ENCODE measurements at places on chromosomes 1 and 21. TPM values are rescaled to one million over a fixed set of nuclear protein-coding genes. Genes with fewer than 3 reads are reported as not detected.

The NEXN gene
- total RNA-seq = 6.9 TPM

The ATAD3C gene
- total RNA-seq = not detected

The CFHR4 gene
- not detected for total RNA-seq

The HOOK1 gene
- total RNA-seq = not detected

The FTCD gene
- total RNA-seq = not detected

The TADA1 gene
- total RNA-seq = 7.0 TPM

The LCE6A gene
- not detected for total RNA-seq

The RHCE gene
- 0.65 TPM for total RNA-seq

The HSD11B1 gene
- total RNA-seq = not detected

The TLR5 gene
- total RNA-seq = 0.06 TPM

The OR2T2 gene
- total RNA-seq = not detected

The LGR6 gene
- total RNA-seq = not detected

The C1orf56 gene
- total RNA-seq = 0.63 TPM

The SLC9A1 gene
- 10.0 TPM for total RNA-seq

The GUCA2B gene
- not detected for total RNA-seq

The C1orf94 gene
- total RNA-seq = not detected

The KCNA10 gene
- total RNA-seq = not detected

The UBXN10 gene
- not detected for total RNA-seq

The TMOD4 gene
- total RNA-seq = 0.49 TPM

The F5 gene
- total RNA-seq = under 0.01 TPM

The RGS1 gene
- not detected for total RNA-seq

The NIPAL3 gene
- 10.4 TPM for total RNA-seq

The SMPDL3B gene
- 1.3 TPM for total RNA-seq

The RXRG gene
- not detected for total RNA-seq

The ID3 gene
- 290 TPM for total RNA-seq

The MXRA8 gene
- total RNA-seq = 0.38 TPM

Data from bladder microvascular endothelial cell (primary cell).